ENCODE measurements at places on chromosomes 13 and 19.

DNA sequence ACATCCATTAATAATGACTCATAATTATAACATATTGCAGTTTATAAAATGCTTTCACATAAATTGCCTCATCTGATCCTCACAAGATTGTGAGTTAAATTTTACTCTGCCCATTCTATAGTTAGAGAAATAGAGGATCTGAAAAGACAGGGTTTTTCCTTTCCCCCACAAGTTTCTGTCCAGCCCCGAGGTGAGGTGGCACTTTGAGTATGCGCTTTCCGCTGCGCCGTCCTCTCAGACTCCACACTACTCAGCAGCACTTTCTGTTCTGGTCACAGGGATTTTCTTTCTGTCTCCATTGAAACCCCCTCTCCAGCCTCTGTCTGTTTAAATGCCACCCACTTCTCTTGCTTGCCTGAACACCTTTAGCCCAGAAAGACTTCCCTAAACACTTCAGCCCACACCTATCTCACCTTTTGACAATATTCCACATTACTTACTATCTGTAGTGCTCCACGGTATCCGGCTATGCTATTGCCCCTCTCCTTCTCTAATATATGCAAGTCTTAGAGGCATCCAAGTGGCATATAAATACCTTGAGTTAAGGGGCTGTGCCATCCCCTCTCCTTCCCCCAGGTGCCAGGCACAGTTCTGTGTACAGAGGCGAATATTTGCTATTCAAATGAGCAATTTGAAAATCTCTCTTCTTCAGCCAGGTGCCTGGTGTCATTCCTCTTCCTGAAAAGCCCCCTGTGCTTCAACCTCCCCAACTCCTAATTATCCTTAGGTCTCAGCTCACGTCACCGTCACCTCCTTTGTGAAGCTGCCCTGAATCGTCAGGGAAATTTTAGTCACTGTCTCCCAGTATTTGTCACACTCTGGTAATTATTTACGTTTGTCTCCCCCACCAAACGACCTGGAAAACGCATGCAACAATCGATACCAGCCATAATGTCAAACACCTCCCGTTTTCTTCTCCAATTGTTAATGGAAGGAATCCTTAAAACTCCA, 268.7 kb downstream of the NHLRC3 start:
- DNase-seq = no peak

GRCh38 chr19:21482863-21483276, 22.5 kb upstream of the ZNF429 start:
- DNase-seq = no peak

DNA sequence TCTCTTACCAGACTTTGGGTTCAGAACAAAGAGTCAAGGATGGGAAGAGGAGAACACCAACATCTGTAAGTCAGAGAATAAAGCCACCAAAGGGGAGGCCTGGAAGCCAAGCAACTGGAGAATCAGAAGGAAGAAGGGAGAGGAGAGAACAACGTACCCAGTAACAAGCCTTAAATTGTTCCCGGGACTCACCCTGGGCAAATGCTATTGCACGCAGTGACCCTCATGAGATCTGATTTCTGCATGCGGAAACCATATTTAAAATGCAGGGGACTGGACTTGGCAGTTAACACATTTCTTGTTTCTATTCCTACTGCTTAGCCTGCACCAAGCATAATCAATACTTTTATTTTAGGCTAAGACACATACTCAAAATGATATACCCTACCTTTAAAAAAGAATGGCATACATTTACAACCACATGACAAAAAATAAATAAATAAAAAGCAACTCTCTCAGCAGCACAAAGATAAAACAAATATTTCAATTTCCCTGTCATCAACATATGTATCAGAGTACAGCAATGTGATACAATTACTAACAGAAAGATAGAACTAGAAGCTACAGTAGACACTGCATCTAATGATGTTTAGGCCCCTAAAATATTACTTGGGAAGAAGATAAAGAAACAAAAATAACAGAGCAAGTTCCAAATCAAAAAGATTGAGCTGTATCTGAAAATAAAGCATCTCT, 414.6 kb downstream of the ITGBL1 start:
- DNase-seq = no peak

DNA sequence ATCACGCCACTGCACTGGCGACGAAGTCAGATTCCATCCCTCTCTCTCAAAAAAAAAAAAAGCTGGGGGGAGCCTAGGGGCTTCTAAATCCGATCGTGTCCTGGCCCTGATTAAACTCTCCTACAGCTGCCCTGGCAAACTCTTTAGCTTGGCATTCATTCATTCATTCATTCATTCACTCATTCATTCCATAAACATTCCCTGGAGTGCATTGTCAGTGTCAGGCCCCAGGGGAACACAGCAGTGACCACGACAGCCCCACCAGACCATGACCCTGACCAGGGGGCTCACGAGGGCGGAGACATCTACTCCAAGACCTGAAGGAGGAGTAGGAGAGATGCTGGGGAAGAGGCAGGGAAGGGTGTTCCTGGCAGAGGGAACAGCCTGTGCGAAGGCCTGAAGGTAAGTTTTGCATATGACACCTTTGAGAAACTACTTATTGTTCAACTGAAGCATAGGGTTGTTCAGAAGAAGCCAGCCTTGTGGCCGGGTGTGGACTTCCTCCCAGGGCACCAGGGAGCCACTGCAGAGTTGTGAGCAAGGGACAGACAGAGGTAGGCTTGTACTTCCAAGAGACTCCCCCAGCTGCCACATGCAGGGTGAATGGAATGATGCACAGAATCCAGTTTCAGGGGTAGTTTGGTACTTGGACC, 24.5 kb downstream of the CEACAM16 start:
- DNase-seq = no peak

DNA sequence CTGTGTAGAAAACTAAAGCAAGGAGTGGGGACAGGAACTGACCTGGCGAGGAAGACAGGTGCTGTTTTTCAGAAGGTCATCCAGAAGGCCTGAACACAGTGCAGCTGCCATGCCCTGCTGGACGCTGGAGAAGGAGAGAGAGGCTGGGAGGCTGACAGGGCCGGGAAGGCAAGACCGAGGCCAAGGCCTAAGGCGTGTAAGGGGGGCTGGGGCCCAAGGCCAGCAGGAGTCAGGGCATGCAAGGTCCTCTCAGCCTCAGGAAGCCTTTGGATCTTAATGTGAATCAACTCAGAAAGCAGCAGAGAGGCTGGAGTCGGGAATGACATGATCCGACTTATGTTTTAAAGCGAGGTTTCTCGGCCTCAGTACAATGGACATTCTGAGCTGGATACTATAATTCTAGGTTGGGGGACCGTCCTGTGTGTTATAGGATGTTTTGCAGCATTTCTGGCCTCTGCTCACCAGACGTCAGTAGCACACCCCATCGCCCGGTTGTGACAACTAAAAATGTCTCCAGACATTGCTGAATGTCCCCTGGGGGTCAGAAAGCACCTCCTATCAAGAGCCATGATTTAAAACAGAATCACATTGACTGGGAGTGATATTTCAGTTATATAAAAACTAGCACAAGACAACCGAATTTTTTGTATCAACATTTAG, 530.4 kb downstream of the MYO16 start:
- no peak for DNase-seq

GRCh38 chr13:102584434-102584833, 12.4 kb upstream of the TPP2 start:
- no peak for DNase-seq

DNA sequence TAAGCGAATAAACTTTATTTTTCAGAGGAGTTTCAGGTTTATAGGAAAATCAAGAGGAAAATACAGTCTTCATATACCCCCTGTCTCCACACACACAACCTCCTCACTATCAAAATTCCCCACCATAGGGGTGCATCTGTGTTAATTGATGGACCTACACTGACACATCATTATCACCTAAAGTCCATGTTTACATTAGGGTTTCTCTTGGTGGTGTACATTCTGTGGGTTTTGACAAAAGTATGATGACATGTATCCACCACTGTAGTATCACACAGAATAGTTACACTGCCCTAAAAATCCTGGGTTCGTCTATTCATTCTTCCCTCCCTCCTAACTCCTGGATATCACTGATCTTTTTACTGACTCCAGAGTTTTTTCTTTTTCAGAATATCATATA, 654.2 kb downstream of the UQCRFS1 start:
- DNase-seq = no peak

- DNase-seq = no peak
These were observed 5.4 kb downstream of the LMTK3 start for GRCh38 chr19:48506138-48506733.

DNA sequence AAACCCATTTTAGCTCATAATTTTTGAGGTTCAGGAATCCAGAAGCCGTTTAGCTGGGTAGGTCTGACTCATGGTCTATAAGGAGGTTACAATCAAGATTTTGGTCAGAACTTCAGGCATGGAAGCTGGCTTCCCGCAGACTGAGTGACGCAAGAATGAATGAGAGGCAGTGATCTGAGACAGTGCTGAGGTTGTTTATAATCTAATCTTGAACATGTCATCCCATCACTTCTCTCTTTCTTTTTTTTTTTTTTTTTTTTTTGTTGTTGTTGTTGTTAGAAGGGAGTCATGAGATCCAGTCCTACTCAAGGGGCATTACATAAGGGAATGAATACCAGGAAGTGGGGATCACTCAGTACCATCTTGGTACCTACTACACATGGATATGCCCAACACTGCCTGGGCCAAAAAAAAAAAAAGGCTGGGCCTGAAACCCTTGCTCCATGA, 217.4 kb downstream of the DLEU7 start:
- DNase-seq = no peak

GRCh38 chr19:19747357-19748220, 14.7 kb upstream of the ZNF14 start:
- no peak for DNase-seq

DNA sequence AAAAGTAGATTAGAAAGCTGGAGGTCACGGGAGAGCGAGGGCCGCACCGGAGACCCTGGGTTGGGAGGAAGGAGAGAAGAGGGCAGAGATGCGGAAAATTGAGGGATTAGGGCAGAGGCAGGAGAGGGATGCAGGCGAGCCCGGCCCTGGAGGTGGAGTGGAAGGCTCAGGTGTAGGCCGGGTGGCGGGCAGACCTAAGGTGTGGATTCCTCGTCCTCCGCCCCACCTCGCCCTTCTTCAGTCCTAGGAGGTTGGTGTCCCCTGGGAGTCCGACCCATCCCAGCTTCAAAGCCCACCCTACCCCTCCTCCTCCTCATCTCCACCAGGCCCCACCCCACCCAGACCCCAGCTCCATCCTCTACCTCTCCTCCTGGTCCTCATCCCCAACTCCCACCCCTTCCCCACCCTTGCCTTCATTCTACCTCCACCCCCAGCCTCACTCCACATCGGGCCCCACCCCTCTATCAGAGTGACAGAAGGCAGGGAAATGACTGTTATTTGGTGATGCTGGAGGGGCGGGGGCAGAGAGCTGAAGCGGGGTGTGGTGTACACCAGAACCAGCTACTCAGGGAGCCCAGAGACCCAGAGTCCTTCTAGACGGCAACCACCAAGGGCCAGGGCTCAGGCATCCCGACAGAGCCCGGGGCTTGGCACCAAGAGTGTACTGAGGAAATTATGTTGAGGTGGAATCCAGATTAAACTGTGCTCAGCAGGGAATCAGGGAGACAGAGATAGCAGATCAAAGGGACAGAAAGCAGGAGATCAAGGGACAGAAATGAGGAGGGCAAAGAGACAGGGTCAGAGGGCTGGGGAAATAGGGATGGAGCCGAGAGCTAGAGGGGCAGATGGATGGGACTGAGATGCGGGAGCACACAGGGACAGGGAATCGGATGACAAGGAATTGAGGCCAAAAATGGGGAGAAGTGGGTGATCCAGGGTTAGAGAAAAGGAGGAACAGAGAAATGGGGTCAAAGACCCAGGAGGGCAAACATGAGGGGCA, 6.4 kb downstream of the ERFL start:
- no peak for DNase-seq

DNA sequence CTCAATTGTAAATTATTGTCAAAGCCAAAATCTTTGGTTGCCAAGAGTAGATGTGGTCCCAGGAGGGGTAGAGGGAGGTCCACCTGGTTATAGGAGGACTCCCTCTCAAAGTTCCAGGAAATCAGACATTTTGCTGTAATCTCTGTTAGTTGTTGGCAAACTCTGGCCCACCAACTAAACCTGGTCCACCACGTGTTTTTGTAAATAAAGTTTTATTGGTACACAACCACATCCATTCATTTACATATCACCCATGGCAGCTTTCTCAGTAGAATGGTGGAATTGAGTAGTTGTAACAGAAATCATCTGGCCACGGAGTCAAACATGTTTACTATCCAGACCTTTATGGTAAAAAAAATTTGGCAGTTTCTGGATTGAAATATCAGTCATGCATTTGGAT, 70.6 kb downstream of the ZNF557 start:
- no peak for DNase-seq

DNA sequence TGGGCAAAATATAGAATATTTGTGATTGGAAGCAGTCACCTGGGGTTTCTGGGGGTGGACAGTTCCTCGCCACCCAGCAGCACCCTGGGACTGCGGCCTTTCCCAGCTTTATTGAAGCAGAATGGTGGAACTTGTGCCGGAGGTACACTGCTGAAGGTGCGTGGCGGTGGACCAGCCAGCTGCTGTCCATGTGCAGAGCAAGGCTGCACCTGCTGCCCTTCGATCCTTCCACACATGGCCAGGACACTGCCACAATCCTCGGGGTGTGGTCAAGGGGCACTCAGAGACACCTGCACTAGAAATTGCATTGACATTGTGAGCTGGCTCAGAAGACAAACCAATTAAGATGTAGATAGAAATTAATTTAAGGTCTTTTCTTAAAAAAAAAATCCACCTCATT, 11.4 kb upstream of the GPI start:
- DNase-seq = no peak

GRCh38 chr19:18867751-18868150, 28.2 kb downstream of the CERS1 start:
- no peak for DNase-seq

DNA sequence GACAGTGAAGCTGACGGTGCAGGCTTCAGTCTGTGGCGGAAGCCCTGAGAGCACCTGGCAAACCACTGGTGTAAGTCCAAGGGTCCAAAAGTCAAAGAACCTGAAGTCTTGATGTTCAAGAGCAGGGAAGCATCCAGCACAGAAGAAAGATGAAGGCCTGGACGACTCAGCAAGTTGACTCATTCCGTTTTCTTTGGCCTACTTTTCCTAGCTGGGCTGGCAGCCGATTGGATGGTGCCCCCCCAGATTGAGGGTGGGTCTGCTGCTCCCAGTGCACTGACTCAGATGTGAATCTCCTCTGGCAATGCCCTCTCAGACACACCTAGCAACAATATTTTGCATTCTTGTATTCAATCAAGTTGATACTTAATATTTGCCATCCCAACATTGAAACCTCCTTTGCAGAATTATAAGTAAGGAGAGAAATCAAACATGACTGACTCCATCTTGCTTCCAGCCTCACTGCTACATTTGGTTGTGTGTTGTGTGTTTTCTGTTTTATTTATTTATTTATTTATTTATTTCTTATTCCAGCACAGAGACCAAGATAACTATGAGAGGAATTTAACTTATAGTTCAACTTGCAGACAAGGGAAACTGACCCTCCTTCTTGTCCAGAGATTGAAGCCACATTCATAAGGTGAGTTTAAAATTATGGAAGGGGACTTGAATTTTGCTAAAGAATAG, 32.8 kb downstream of the IGFL2 start:
- DNase-seq = no peak

Measured in putamen (tissue), 1 donor.